Tongue (tissue), 3 donors: ENCODE measurements at places on chromosomes 12 and 14.

- DNase-seq, result no peak
Observed at GRCh38 chr12:130846369-130846768, 7.3 kb upstream of the STX2 start.

- no peak for DNase-seq
Observed at GRCh38 chr12:68031881-68032739, 42.9 kb downstream of the IFNG-AS1 start.

DNA sequence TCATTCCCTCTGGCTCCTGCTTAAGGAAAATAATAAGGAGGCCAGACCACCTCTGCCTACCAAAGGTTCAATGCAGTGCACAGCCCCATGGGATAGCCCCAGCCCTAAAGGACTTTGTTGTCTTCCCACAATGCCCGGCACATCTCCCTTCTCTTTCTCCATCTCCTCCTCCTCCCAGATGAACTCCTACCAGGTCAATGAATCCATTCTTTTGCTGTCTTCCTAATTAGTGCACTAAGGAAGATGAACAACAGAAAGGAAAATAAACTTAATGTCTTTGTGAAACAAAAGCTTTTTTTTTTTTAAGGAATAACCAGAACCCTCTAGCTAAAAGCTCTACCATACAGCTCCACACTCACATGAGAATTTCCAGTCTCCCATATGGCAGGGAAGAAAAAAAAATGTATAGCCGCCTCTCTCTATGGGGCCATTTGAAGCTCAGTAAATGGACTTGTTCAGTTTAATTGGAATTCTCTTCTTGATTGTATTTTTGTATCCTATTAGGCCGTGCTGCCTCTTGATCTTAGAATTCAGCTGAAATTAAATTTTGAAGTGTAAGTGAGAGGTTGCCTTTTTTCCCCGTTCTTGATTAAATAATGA lies 41.8 kb upstream of the HSPB8 start:
- no peak for DNase-seq

GRCh38 chr12:9944391-9944790 lies 12.2 kb upstream of the CLEC2A start:
- DNase-seq, result no peak

DNA sequence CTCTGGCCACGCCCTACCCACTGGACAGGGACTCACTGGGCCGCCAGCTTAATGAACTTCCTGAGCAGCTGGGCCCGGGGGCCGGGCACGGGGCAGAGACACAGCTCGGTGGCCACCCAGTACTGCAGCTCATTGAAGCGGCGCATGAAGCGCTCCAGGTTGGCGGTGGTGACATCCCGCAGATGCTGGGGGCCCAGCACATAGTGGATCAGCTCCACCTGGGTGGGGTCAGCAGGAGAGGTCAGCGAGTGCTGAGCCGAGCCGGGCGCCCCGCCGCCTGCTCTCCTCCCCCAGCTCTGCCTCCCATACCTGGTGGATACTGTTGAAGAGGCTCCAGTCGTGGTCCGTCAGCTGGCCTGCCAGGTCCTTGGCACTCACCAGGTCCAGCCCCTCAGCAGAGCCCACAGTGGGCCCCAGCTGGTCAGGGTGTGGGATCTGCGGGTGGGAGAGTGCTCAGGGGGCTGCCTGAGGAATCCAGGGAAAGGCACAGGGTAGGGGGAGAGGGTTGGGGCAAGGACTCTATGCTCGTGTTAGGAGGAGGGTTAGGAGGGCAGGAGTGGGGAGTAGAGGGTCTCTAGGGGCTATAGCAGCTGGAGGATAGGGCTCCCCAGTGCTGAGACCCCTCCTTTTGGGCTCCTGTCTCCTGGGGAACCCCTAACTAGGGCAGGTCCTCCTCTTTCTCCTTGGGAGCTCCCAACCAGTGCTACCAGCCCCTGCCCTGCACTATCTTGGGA lies 15.5 kb upstream of the ENDOU start:
- DNase-seq, result peak; percentile 33

DNA sequence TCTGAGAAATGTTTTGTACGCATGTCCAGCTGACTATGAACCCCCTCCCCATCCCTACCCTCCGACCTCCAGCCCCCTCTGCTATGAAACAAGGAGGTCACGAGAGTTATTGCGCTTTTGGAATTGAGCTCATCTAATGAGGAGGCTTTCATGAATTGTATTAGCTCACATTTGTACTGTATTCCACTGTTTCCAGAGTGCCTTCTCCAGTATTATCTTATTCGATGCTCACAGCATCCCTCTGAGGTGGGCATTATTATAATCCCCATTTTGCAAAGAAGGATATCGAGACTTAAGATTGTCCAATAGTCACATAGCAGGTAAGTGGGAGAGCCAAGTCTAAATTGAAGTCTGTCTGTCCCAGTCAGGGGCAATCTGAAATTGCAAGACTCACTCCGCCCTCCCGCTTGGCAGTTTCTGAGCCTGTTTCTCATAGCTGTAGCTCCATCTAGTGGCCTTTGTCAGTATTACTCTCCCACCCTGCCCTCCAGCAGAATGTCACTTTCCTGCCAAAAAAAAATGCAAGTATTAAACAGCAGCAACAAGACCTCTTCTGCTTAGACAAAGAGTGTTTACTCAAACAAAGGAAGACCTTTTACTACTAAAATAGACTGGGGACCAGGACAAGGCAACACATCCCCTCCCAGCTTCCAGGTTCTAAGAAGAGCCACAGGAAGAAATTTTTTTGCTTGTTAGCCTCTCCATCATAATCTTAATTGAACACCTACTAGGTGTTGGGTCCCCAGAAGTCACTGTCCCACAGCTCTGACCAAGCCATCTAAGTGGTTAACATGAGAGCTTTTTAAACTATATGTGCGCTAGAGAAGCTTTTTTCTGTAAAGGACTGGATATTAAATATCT lies 48.6 kb upstream of the TMEM233 start:
- DNase-seq, result peak; percentile 87
